Subcutaneous preadipocyte (primary cell): ENCODE measurements at places on chromosomes 5 and 9. TPM values are rescaled to one million over a fixed set of nuclear protein-coding genes. Genes with fewer than 3 reads are reported as not detected.

SOWAHA gene
- not detected in 2 replicates for total RNA-seq

POU5F2 gene
- total RNA-seq = 1.5 and 1.8 TPM in 2 replicates

MGAT1 gene
- 78.3 and 82.9 TPM in 2 replicates for total RNA-seq

C1QTNF3 gene
- total RNA-seq = 0.59 and 1.1 TPM in 2 replicates

CNTFR gene
- 0.20 and 0.37 TPM in 2 replicates for total RNA-seq

SLC23A1 gene
- total RNA-seq = not detected in 2 replicates

IRGM gene
- total RNA-seq = under 0.01 and 0.20 TPM in 2 replicates

FREM1 gene
- total RNA-seq = 0.37 and 0.39 TPM in 2 replicates

OTULINL gene
- total RNA-seq = 0.37 and 0.39 TPM in 2 replicates

ARHGEF37 gene
- not detected in 2 replicates for total RNA-seq

CDH18 gene
- 0.37 and 0.39 TPM in 2 replicates for total RNA-seq

SLC9A3 gene
- total RNA-seq = 0.98 and 1.1 TPM in 2 replicates

CDH12 gene
- not detected in 2 replicates for total RNA-seq

DEPDC1B gene
- 5.1 and 11.3 TPM in 2 replicates for total RNA-seq

GZMA gene
- total RNA-seq = not detected in 2 replicates

ENC1 gene
- 8.1 and 25.2 TPM in 2 replicates for total RNA-seq

ACSL6 gene
- not detected in 2 replicates for total RNA-seq

LHX3 gene
- total RNA-seq = not detected in 2 replicates

SPINK13 gene
- total RNA-seq = not detected in 2 replicates

MTAP gene
- total RNA-seq = 44.1 and 56.9 TPM in 2 replicates

ANKRD20A1 gene
- total RNA-seq = not detected in 2 replicates

C7 gene
- total RNA-seq = 0.39 and 12.9 TPM in 2 replicates

TMEM141 gene
- 31.3 and 40.8 TPM in 2 replicates for total RNA-seq

KCNV2 gene
- not detected in 2 replicates for total RNA-seq

GDF9 gene
- 0.20 and 0.37 TPM in 2 replicates for total RNA-seq

MCTP1 gene
- 28.3 and 43.4 TPM in 2 replicates for total RNA-seq

BSPRY gene
- not detected in 2 replicates for total RNA-seq

SURF1 gene
- total RNA-seq = 16.8 and 22.8 TPM in 2 replicates

GARIN3 gene
- not detected in 2 replicates for total RNA-seq

ACOT12 gene
- not detected in 2 replicates for total RNA-seq

HTR1A gene
- total RNA-seq = not detected in 2 replicates

DAB2 gene
- total RNA-seq = 59.8 and 130 TPM in 2 replicates

NR5A1 gene
- not detected in 2 replicates for total RNA-seq

CNTLN gene
- 12.5 and 17.4 TPM in 2 replicates for total RNA-seq

SLC4A9 gene
- total RNA-seq = not detected in 2 replicates

IL9 gene
- total RNA-seq = not detected in 2 replicates

EQTN gene
- total RNA-seq = not detected in 2 replicates

MZB1 gene
- total RNA-seq = under 0.01 TPM in 1 of 2 replicates, not detected in the other

PPIP5K2 gene
- 57.7 and 63.5 TPM in 2 replicates for total RNA-seq

STRBP gene
- total RNA-seq = 2.2 and 2.9 TPM in 2 replicates

ALDH7A1 gene
- total RNA-seq = 25.4 and 28.3 TPM in 2 replicates

PCDHGA7 gene
- 1.8 and 2.5 TPM in 2 replicates for total RNA-seq

TAL2 gene
- not detected in 2 replicates for total RNA-seq

PCDHB8 gene
- under 0.01 TPM in 2 replicates for total RNA-seq

SLC1A3 gene
- total RNA-seq = 10.3 and 16.8 TPM in 2 replicates

PLPP7 gene
- total RNA-seq = 7.8 and 13.6 TPM in 2 replicates

LCN1 gene
- total RNA-seq = not detected in 2 replicates

PCDHA13 gene
- not detected in 2 replicates for total RNA-seq

TRPM3 gene
- 4.4 and 16.2 TPM in 2 replicates for total RNA-seq

TMEM215 gene
- total RNA-seq = not detected in 2 replicates

NKD2 gene
- 0.20 and 0.73 TPM in 2 replicates for total RNA-seq

PCSK1 gene
- 0.20 and 1.1 TPM in 2 replicates for total RNA-seq

PFN3 gene
- total RNA-seq = 1.1 TPM in 1 of 2 replicates, not detected in the other

MAMDC2 gene
- total RNA-seq = 1.4 and 1.8 TPM in 2 replicates

MIGA2 gene
- total RNA-seq = 16.9 and 24.6 TPM in 2 replicates

MORN5 gene
- total RNA-seq = not detected in 2 replicates

OLFM1 gene
- total RNA-seq = 6.5 and 10.7 TPM in 2 replicates
